Stimulated activated CD4-positive, alpha-beta T cell treated with anti-CD3 and anti-CD28 coated beads, Interleukin-1b, Interleukin-23, amount 100 ng/mL, for 1 hour (primary cell): ENCODE measurements at places on chromosomes 12 and 14.

DNA sequence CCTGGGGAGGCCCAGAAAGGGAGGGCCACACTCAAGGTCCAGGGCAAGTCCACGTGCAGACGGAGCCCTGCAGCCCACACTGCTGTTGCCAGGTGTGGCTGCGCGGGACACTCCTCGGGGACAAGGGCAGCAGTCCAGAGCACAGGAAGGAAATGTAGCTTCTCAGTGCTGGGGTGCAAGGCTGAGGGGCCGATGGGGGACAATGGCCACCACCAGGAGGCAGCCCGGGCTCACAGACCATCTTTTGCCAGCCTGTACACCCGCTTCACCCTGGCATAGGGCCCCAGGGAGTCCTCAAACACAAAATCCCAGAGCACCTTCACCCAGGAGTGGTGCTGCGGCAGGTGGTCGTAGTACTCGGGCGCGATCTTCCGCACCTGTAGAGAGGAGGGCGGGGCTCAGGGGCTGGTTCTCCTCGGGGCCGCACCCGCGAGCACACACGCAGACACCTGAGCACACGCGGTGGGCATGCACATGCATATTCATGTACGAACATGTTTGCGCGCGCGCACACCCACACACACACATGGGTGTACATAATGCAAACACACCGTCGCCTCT is 12.8 kb downstream of the DEGS2 start:
- DNase-seq, result no peak

DNA sequence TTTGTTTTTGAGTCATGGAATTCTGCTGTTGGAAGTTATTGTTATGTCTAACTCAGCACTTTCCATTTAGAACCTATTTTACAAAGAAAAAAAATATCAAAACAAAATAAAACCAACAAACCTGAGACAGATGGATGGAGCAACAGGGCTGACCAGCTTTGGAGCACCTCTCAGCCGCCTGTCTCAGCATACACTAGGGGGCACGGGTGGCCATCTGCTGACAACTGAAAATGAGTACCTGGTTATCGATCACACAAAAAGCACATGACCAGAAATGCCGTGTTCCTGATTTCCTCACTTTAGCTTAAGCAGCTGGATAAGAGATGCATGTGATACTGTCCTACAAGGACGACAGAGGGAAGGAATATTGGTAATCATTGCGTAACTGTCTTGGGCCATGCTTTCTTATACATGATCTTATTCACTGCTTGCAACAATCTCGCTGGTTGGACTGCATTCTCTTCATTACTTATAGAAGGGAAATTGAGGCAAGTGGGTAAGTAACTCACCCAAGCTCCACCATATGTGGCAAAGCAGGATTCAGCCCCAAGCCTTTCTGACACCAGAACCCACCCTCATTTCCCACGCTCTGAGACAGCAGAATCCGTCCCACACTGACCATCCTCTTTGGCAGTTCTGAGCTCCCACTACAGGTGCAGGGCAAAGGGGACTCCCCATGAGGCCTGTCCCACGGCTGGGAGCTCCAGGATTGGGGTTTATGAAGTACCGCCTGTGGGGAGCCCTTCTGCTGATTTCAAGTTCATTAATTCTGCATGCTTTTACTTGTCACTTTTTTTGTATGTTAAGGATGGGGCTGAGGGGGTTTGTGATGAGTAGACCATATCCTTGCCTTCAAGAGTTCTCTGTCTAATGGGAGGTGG is 43.5 kb downstream of the C14orf132 start:
- DNase-seq, result no peak

DNA sequence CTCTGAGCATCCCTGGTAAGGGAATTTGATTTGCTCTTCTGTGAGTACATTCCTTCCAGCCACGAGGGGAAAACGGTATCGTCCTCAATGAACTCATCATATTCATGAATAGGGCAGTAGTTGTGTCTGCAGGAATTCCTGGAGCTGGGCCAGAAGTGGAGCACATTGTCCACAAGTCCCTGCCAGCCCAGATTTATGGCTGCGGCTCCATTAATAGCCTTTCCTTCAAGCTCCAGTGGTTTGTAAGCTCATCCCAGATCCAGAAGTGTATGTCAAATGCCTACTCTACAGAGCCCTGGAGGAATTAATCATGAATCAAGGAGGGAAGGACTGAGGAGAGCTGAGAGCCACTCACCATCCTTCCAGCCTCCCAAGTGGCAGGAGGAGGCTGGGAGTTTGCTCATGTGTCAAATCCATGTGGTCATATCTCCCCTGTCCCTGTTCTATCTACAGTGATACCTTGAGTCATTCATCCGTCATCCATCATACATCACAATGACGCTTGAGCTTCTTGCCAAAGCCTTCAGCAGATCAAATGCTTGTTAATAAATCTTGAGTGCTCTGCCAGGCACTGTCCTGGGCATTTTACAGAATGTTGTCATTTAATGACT is 65.5 kb downstream of the SVOP start:
- DNase-seq, result no peak

GRCh38 chr12:103824290-103824689 is 16.7 kb downstream of the NT5DC3 start:
- no peak for DNase-seq

- no peak for DNase-seq
Observed at GRCh38 chr14:38608244-38608643, 352.4 kb upstream of the CLEC14A start.

DNA sequence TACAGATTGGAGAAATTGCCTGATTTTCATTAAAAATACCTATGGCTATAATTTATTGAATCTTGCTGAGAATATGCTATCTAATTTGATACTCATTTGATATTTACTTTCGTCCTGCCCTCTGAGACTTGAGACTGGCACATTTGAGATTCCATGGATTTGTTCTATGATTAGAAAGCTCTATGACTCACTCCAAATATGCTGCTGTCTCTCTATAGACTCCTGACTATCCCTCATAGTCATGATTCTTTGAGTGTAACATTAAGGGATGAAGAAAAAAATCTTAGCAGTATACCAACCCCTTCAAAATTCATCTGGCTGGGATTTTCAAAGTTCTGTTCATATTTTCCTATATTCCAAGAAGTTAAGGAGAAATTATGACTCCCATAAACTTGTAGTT is 191.9 kb downstream of the LRIG3 start:
- DNase-seq, result no peak

GRCh38 chr12:29517264-29517663 is 19.8 kb upstream of the OVCH1 start:
- no peak for DNase-seq

DNA sequence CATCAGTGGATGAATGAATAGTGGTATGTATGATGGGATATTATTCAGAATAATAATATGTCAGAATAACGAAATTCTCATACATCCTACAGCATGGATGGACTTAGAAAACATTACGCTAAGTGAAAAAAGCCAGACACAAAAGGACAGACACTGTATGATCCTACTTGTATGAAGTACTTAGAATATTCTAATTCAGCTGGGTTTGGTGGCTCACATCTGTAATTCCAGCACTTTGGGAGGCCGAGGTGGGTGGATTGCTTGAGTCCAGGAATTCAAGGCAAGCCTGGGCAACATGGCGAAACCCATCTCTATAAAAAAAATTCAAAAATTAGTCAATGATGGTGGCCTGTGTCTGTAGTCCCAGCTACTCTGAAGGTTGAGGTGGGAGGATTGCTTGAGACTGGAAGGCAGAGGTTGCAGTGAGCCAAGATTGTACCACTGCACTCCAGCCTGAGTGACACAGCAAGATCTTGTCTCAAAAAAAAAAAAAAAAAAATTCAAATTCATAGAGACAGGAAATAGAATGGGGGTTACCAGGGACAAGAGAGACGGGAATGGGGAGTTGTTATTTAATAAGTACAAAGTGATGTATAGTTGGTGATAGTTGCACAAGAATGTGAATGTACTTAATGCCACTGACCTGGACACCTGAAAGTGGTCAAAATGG is 132.3 kb downstream of the CHST11 start:
- DNase-seq, result no peak

DNA sequence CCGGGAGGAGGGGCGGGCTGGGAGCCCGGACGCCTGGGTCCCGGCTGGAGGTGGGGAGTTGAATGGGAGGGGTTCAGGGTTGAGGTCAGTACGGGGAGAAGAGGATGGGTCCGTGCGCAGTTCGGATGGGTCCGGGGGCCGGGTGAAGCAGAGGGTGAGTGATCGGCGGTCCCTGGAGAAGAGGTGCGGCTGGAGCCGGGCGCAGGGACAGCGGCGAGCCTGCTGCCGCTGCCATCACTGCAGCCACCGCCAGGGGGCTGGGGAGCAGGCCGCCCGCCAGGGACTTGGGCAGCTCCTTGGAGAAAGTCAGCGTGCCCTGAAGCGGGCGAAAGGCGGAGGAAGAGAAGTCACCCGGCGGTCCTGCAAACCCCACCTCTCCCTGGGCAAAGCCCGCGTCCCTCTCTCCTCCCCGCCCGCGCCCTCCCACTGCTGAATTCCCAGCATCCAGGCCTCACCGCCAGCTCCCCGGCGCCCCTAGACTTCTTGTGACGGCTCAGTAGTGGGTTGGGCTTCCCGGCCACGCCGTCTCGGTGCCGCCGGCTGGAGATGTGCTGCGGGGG is 6.0 kb upstream of the GPR84 start:
- DNase-seq, result no peak

GRCh38 chr14:23421594-23421993 is 13.5 kb upstream of the MYH6 start:
- DNase-seq, result no peak

GRCh38 chr14:79656496-79656895 is 554.8 kb downstream of the DIO2 start:
- DNase-seq, result no peak

DNA sequence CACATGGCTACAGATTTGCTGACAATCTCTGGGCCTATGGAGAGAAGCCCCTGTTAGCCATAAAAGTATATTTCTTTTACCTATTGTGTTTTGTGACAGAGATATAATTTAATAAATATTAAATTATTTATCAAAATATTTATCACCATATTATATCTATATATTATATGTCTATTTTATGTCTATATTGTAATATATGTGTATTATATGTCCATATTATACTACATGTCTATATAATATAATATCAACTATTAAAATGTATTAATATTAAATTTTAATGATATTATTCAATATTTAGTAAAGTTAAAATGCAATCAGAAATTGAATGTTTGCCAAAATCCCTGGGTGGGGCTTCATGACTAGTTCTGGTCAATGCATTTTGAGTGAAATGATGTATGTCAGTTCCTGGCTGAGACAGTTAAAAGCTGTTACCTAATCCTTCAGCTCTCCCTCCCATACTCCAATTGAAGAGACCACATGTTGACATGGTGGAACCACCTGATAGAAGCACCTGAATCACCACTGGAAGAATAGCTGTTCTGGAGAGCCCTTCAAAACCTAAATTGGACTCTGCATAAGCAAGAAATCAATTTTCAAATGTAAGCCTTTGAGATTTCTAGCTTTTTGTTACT is 357.3 kb upstream of the DDHD1 start:
- no peak for DNase-seq

- DNase-seq, result no peak
Observed at GRCh38 chr12:101969-102878, 35.7 kb downstream of the IQSEC3 start.

DNA sequence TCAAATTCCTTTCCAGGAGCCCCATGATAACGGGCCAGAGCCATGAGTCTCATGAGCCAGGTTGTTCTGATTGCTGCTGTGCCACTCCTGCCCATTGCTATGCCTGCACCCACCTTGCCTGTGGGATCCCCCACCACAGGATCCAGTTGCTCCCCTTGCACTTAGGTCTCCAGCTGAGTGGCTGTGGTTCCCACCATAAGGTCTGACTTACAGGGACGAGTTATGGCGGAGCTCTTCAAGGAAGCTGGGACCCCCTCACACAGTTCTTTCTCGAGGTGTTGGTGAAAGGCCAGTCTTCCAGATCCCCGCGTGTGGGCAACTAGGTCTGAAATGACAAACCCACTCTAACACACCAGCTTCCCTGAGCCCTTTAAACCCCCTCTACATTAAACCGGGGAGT is 111.9 kb upstream of the C14orf180 start:
- no peak for DNase-seq
